ENCODE measurements at places on chromosomes 13 and 19.

DNA sequence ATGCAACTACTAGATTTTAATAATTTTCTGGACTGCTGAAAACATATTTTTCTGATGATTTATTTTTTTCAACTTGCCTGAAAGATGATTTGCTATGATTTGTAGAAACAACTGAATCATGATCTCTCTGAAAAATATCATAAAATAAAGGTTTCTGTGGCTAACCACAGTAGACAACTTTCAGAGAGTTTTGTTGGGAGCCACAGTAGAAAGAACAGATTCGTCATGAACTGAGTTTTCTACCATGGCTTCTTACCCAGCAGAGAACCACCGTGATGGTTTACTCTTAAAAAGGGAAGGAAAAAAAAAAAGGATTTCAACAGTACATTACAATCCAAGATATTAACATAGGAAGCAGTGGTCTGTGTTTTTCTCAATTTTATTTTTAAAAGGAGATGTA is 18.0 kb downstream of the ZAR1L start:
- DNase-seq: no peak

- DNase-seq: no peak
These were observed 1222.2 kb upstream of the SPRY2 start for GRCh38 chr13:81563091-81563490.

- DNase-seq: no peak
These were observed 915 bp upstream of the KCTD12 start for GRCh38 chr13:76887076-76887563.

DNA sequence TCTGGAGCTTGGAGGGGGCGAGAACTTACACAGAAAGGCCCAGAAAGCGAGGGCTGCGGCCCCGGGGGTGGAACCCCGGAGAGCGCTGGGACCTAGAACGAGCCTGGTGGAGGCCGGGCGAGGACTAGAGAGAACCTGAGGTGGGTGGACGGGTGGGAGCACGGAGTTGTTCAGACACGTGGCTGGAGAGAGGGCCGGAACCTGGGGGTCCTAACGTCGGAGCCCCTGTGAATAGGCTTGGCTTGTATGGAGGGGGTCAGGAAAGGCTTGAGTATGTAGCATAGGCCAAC is 383 bp downstream of the ZNF581 start:
- DNase-seq: no peak

DNA sequence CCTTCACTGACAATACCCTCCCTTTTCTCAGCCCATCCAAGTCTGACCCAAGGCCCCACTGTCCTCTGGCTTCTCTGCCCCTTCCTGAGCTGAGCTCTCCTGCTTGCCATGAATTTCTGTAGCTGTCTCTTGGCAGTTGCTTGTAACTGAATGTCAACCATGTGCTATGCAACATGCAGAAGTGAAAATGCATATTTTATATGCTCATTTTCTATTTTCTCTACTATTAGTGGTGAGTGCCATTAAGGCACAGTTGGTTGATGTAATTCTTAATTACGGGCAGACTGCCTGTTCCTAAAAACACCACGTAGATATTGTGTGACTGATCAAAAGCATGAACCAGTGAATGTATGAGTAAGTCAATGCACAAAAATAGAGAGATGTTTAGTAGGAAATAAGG is 29.6 kb downstream of the TNFSF11 start:
- no peak for DNase-seq

DNA sequence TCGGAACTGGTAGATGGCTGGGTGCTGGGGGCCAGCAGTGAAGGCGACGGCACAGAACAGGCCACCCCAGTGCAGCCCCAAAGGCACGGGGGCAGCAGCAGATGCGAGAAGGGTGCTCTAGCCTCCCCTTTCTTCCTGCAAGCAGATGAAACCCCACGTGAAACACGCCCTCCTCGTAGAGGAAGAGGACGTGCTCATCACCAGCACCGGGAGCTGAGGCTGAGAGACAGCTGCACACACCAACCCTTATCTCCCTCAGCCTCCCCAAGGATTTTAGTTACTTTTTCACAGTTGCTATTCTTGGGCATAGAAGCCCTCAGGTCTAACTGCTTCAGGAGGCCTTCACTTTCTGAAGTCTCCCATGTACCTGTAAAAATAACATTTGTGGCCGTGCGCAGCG is 11.9 kb downstream of the ZNF787 start:
- DNase-seq: no peak

GRCh38 chr19:58579473-58580142 is 6.5 kb upstream of the MZF1 start:
- no peak for DNase-seq

All from CD4-positive, alpha-beta T cell treated with Interleukin-4 for 1 hour (primary cell).